ENCODE measurements at places on chromosomes 3 and 15.
A peak's percentile ranks its signal among the peaks of the same experiment; 100 is the strongest.

DNA sequence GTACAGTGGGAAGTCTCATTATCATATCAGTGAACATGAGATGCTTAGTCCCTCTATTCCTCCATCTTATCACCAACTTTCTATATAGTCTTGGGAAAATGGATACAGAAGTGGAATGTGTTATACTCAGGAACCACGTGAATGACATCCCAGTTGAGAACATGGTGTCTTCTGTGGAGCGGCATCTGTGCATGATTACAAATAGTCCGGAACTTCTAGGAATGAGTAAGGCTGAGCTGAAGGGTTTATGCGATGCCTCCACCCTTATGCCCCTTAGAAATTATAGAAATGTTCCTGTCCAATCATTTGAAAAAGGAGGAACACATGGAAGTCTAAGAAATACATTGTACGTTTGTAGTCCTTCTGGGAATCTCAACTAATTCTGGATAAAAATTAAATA is 64.8 kb upstream of the TMEM108 start:
- DNase-seq, result no peak

GRCh38 chr3:69748503-69748902 is 9.2 kb downstream of the MITF start:
- no peak for DNase-seq

DNA sequence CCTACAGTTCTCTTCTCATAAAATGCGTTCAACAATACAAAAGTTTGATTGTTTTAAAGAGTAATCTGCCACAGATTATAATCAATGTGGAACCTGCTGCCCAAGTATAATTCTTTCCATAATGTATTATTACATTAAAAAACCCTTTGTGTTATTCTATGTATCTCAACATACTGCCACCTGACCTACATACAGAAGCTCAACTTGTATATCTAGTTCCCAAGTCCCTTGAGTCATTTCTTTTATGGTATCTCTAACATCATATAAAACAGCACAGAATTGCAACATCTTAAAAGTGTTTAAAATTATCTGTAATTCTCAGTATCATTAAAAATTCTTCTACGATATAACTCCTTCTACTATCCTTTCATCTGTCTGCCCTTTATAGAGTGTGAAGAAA is 70.3 kb downstream of the TBL1XR1 start:
- DNase-seq, result no peak

GRCh38 chr15:101536166-101536874 is 46.8 kb upstream of the PCSK6 start:
- no peak for DNase-seq

DNA sequence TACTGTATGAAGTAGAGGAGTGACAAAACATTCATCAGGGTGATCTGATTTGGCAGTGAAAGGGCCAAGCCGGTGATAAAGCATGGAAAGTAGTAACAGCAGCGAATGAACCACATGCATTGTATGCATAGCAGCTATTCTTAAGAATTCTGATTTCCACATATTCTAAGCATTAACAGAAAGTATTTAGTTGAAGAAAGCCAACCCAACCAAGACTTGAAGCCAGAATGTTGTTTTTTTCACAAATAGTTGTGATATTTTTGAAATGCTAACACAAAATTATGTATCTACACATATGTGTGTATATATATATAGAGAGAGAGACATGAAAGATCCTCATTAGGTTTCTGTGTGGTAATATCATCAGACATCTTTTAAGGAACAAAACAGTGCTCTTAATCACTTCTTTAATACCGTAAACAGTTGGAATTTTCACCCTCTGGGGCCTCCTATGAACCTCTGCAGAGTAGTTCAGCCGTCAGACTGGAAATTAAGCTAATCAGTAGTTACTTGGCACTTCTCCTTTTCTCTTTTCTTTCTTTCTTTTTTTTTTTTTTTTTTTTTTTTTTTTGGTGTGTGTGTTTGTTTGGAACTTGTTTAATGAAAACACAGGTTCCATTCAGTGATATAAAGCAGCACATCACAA is 139.6 kb downstream of the CMSS1 start:
- peak; percentile 81 for DNase-seq

DNA sequence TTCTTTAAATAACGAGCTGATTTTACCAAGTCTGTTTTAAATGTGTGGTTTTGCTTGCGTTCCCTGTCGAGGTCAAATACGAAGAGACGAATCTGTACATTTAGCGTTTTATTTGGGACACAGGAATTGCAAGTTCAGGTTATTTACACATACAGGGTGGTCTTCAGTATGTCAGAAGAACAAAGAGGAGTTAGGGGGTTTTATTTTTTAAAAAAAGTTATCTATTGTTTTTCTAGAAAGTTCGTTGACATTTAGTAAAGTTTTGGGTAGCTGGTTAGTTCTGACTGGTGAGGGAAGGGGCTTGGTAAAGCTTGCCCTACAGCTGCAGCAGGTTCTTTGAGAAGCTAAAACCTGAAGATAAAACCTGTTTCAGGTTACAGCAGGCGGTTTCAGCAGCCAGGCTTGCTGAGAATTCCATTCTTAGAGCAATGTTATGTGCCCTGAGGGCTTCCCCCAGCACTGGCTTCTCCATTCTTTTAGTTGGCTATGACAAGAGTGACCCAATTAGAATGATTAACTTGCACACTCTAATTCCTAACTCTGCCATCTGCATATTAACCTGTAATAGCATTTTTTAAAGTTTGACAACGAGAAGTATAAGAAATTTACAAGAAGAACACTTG is 815 bp upstream of the ZNF280D start:
- DNase-seq, result no peak

GRCh38 chr3:136380530-136380929 is 130.4 kb downstream of the PCCB start:
- DNase-seq, result peak; percentile 19

GRCh38 chr3:132083583-132084279 is 48.9 kb upstream of the CPNE4 start:
- DNase-seq, result peak; percentile 29

- DNase-seq, result no peak
These were observed 244.7 kb upstream of the ZPLD1 start for GRCh38 chr3:102189956-102190723.

DNA sequence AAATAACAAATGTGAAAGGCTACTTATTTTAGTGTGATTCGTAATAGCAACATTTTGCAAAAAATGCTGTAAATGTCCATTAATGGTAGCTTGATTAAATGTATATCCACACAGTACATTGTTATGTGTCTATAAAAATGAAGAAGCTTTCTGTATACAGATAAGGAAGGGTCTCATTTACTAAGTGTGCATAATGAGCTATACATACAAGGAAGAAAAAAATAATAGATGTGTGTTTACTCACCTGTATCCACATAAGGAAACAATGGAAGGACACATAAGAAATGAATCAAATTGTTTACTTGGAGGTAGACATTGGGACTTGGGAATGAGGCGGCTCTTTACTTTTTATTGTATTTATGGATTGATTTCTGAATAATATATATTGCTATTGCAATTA is 34.9 kb downstream of the MED12L start:
- DNase-seq, result no peak

GRCh38 chr3:136586580-136586979 is 165.6 kb downstream of the STAG1 start:
- no peak for DNase-seq

DNA sequence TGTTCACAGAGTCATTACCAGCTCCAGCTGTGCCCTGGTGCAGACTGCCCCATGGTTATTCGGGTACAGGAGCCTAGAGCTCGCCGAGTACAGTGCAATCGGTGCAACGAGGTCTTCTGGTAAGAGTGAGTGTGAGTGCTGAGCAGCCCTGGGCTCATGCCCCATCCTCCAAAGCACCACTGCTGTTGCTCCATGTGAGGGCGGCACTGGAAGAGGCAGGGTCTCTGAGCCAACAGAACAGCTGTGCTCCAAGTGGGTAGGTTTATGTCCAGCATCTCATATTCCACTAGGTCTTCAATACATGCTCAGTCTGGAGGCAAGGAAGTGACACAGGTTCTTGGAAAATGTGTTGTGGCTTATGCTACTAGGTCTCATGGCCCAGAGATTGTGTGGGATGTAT is 19.5 kb upstream of the P4HTM start:
- DNase-seq, result no peak

DNA sequence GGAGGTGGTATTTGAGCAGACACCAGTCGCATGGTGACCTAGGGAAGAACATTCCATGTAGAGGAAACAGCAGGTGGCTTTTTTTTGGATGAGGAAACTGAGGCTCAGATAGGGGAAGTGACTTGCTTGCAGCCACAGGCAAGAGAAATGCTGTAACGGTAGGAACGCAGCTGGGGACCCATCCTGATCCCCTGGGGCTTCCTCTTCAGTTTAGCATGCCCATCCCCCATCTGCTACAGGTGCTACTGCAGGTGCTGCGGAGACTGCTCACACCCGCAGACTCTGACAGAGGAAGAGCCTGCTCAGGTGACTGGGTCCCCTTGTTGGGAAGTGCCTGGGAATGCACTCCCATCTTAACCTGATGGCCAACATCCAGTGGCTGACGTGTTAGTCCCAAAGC is 55.4 kb upstream of the SEC13 start:
- no peak for DNase-seq

DNA sequence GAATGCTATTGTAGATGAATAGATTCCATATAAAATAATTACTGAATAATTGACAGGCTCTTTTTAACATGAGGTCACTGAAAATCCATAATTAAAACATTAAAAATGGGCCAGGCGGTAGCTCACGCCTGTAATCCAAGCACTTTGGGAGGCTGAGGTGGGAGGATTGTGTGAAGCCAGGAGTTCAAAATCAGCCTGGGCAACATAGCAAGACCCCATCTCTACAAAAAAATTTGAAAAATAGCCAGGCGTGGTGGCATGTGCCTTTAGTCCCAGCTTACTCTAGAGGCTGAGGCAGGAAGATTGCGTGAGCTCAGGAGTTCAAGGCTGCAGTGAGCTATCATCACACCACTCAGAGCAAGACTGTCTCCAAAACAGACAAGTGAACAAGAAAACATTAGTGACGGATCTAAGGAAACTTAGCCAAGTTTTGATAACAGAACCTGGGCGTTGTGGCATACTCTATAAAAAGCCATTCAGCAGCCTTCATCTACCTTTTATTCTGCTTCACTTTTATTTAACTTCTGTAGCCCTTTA is 110.5 kb downstream of the KLHL25 start:
- DNase-seq, result no peak

GRCh38 chr3:150450916-150451315 is 42.8 kb downstream of the TSC22D2 start:
- no peak for DNase-seq

DNA sequence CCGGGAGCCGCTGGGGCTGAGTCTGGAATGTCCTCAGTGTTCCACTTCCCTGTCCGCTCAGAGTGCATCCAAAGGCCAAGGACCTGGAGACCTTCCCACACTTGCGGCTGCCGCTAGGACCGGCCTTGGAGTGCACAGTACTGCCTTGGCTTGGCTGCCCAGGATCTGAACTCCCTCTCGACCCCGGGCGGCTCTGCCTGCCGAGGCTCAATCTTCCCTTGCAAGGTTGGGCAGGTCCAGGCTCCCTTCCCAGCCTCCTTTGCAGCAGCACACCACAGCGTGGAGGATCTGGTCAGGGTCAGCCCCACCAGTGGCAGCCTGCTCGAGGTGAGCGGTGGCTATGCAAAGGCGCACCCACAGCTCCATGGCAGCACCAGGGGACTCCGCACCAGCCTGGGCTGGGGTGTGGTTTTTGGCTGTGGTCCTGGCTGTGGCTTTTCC is 69.2 kb downstream of the PLXNA1 start:
- no peak for DNase-seq

DNA sequence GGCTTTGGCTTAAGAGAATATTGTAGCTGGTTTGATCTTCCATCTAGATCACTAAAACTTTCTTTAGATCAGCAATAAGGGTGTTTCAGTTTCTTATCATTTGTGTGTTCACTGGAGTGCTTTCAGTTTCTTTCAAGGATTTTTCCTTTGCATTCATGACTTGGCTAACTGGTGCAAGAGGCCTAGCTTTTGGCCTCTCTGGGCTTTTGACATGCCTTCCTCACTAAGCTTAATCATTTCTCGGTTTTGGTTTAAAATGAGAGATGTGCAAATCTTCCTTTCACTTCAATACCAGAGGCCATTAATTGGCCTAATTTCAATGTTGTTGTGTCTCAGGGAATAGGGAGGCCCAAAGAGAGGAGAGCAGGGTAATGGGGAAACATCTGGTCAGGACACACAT is 30.3 kb upstream of the CCNB2 start:
- no peak for DNase-seq

DNA sequence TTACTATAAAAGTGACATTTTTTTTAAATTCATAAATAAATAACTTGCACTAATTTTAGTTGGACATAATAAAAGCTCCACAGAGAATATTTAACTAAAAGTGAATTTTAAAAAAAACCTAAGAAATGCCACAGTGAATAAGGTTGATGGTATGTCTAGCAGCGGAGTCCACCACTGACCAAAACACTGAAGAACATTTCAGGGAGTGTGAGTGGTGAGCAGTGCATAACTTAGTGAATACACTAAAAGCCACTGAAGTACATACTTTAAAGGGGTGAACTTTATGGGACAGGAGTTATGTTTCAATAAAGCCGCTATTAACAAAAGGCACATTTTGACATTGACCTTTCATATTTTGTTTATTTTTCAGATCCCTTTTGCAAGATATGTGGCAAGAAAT is 32.3 kb downstream of the SRP14 start:
- DNase-seq, result peak; percentile 53

DNA sequence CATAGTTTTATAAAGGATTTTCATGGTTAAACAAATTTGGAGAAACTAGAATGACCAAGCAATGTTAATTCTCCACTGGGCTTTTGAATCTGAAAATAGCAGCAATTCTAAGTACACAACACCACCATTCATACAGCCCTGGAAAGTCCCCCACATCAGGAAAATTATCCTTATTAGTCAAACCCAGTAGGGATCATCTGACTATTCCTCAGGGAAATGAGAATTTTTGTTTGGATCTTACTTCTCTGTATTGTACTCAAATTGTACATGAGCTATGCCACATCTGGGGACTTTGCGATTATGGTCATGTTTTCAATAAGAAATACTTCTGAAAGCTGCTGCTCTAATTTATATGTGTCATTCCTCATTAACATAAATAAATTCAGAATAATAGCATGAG is 46.0 kb downstream of the RARB start:
- DNase-seq, result peak; percentile 44

GRCh38 chr3:121481106-121481880 is 64.5 kb downstream of the POLQ start:
- no peak for DNase-seq

- DNase-seq, result no peak
These were observed 77.5 kb downstream of the FBLN2 start for GRCh38 chr3:13626396-13626795.

DNA sequence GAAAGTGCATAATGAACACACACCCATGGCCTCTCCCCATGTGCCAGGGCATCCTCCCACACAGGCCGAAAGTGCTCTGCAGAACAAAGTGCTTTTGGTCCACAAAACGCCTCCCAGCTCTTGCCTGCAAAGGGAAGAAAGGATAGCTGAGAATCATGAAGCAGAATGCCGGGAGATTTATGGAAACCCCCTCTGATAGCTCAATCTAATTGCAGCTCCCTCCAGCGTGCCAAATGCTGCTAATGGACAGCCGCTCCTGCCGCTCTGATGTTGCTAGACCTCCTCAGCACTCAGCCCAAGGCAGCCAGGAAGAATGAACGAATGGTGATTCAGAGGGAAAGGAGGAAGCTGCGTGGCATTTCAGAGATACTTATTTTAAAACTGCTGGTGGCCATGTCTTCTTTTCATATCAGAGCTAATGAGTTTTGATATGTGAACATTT is 145.3 kb downstream of the TJP1 start:
- peak; percentile 58 for DNase-seq

- DNase-seq, result peak; percentile 43
These were observed 56.5 kb downstream of the CLDN1 start for GRCh38 chr3:190265796-190266195.

- no peak for DNase-seq
These were observed 31.9 kb downstream of the UBE2E1 start for GRCh38 chr3:23837691-23838090.

GRCh38 chr15:52392008-52392687 is 96.5 kb upstream of the MYO5C start:
- peak; percentile 59 for DNase-seq

All from fibroblast of skin of scalp (primary cell).